Large intestine (tissue), 12 donors: ENCODE measurements at places on chromosomes 3 and 15.

GRCh38 chr3:40211579-40211978, 97.9 kb upstream of the EIF1B start:
- DNase-seq = no peak
- H3K36me3 ChIP-seq = no peaks in the 10 kb centered on the region
- H3K27me3 ChIP-seq = no peaks in the 10 kb centered on the region
- no peaks in the 10 kb centered on the region for H3K4me1 ChIP-seq

DNA sequence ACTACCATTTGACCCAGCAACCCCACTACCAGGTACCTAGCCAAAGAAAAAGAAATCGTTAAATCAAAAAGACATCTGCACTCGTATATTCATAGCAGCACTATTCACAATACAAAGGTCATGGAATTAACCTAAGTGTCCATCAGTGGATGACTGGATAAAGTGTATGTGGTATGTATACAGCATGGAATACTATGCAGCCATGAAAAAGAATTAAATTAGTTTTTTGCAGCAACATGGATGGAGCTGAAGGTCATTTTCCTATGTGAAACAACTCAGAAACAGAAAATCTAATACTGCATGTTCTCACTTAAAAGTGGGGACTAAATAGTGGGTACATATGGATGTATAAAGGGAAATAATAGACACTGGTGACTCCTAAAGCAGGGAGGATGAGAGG, 175.2 kb downstream of the ZIC4 start:
- DNase-seq = no peak
- no peaks in the 10 kb centered on the region for H3K36me3 ChIP-seq
- no peak overlapping the region for H3K4me3 ChIP-seq
- H3K27me3 ChIP-seq = no peaks in the 10 kb centered on the region

DNA sequence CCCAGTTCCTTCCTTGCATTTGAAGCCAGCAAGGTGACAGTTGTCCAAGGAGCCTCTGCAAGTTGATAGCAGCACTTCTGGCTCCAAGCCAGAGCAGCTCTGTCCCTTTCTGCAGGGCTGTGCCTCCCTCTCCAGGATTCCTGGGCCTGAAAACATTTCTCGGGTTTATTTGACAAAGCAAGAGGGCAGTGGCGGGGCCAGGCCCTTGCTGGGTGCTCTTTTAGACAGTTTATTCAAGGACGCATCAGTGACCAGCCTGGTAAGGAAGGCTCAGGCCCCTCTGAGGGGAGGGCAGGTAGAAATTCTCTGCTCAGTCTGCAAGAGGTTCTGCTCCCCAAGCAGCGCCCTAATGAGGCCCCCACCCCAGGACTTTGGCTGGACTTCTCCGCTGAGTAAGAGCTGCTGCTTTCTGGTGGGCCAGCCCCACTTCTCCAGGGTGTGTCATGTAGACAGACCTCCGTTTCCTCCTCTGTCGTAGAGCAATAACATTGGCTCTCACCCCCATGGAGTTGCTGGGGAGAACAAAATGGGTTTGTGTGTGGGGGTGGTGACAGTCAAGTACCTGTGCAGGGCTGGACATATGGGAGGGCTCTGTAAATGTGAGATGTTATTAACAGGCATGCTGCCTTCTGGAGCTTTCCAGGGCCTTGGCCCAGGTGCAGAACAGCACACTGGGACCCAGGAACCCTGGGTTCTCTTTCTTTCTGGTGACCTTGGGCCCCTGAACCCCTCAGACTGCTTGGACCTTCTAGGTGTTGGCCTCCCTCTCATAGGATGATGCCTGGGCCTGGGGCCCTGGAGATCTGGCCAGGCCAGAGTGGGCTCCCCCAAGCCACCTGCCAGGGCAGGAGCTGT, 146.2 kb upstream of the TLE3 start:
- H3K27me3 ChIP-seq = peaks cover 3% of the 10 kb centered on the region
- H3K4me1 ChIP-seq = no peaks in the 10 kb centered on the region
- H3K36me3 ChIP-seq = no peaks in the 10 kb centered on the region
- peak; percentile 63 for DNase-seq
- H3K4me3 ChIP-seq = no peak overlapping the region

- H3K27ac ChIP-seq = no peak overlapping the region
- H3K4me1 ChIP-seq = no peaks in the 10 kb centered on the region
- H3K4me3 ChIP-seq = no peak overlapping the region
- no peaks in the 10 kb centered on the region for H3K36me3 ChIP-seq
- no peak for DNase-seq
These were observed 618.2 kb upstream of the ZNF717 start for GRCh38 chr3:76403556-76403955.

DNA sequence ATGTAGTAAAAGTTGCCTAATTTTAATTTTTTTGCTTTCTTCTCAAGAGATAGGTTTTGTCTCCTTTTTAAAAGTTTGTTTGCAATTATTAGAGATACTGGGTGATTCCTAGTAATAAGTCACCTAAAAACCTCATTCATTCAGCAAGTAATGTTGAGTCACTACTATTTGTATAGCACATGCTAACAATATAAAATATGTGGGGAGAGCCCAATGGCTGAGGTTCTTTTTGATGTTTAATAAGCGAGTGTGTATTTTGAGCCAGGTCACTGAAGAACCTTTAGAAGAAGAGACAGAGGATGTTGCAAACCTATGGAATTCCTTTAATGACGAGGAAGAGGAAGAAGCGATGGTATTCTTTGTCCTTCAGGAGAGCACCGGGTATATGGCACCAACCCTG, 123.7 kb upstream of the CHRM5 start:
- no peak for DNase-seq
- H3K36me3 ChIP-seq = no peaks in the 10 kb centered on the region
- no peak overlapping the region for H3K4me3 ChIP-seq

DNA sequence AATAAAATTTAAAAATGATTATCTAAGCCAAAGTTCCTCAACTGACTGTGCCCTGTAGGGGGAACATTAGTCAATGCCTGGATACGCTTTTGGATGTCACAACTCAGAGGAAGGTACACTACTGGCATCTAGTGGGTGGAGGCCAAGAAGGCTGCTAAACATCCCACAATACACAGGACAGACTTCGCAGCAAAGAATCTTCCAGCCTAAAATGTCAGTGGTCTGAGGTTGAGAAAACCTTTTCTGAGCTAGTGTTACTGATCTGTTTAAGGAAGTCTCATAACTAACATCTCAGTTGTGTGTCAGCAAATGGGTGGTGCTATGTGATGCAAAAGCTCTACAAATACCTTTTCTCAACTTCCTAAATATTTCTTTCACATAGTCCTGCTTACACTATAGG, 20.9 kb upstream of the LDHAL6B start:
- no peaks in the 10 kb centered on the region for H3K27me3 ChIP-seq
- no peak overlapping the region for H3K4me3 ChIP-seq

- H3K4me1 ChIP-seq = no peaks in the 10 kb centered on the region
- H3K27ac ChIP-seq = no peak overlapping the region
- H3K4me3 ChIP-seq = no peak overlapping the region
- no peaks in the 10 kb centered on the region for H3K27me3 ChIP-seq
- H3K36me3 ChIP-seq = peaks cover 8% of the 10 kb centered on the region
These were observed 34.5 kb upstream of the NR2E3 start for GRCh38 chr15:71775856-71776255.

- H3K36me3 ChIP-seq = no peaks in the 10 kb centered on the region
- H3K4me3 ChIP-seq = no peak overlapping the region
- H3K27me3 ChIP-seq = peaks cover 3% of the 10 kb centered on the region
- H3K4me1 ChIP-seq = no peaks in the 10 kb centered on the region
- DNase-seq = no peak
These were observed 22.3 kb upstream of the ISLR2 start for GRCh38 chr15:74108111-74108510.

GRCh38 chr3:20890111-20890519, 704.1 kb upstream of the SGO1 start:
- no peak overlapping the region for H3K4me3 ChIP-seq
- H3K27ac ChIP-seq = no peak overlapping the region
- H3K36me3 ChIP-seq = no peaks in the 10 kb centered on the region
- no peaks in the 10 kb centered on the region for H3K27me3 ChIP-seq

GRCh38 chr3:136070334-136070733, 104.8 kb downstream of the PPP2R3A start:
- no peaks in the 10 kb centered on the region for H3K27me3 ChIP-seq
- no peak overlapping the region for H3K27ac ChIP-seq
- H3K4me3 ChIP-seq = no peak overlapping the region
- DNase-seq = no peak
- H3K36me3 ChIP-seq = peaks cover 2% of the 10 kb centered on the region
- H3K4me1 ChIP-seq = no peaks in the 10 kb centered on the region

GRCh38 chr3:112561484-112561733, 353 bp downstream of the ATG3 start:
- H3K36me3 ChIP-seq = peaks cover 5% of the 10 kb centered on the region
- H3K27me3 ChIP-seq = no peaks in the 10 kb centered on the region

- H3K4me3 ChIP-seq = no peak overlapping the region
- no peaks in the 10 kb centered on the region for H3K36me3 ChIP-seq
- peak overlapping the region; percentile 80 for H3K27ac ChIP-seq
- peaks cover 30% of the 10 kb centered on the region for H3K4me1 ChIP-seq
- H3K27me3 ChIP-seq = no peaks in the 10 kb centered on the region
- DNase-seq = peak; percentile 68
These were observed 894 bp upstream of the TM4SF4 start for GRCh38 chr3:149473357-149474249.

DNA sequence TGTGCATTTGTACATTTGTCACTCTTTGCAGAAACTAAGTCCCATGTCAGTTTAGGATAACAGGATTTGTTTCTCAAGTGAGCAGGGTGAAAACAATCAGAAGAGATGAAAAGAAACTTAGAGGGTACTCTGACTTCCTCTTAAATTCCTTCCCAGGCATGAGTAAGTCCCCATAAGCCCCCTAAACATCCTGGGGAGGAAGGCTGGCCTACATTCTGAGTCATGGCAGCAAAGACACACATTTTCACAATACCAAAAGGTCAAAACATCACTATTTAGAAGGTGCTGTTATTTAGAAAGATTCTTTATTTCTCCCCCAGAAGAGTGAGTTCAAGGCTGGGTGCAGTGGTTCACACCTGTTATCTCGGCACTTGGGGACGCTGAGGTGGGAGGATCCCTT, 7.6 kb upstream of the FOXP1 start:
- no peak for DNase-seq
- H3K27me3 ChIP-seq = no peaks in the 10 kb centered on the region
- no peak overlapping the region for H3K4me3 ChIP-seq
- no peak overlapping the region for H3K27ac ChIP-seq

GRCh38 chr15:93382200-93382820, 293.3 kb upstream of the RGMA start:
- H3K27me3 ChIP-seq = no peaks in the 10 kb centered on the region
- no peaks in the 10 kb centered on the region for H3K4me1 ChIP-seq
- DNase-seq = no peak

DNA sequence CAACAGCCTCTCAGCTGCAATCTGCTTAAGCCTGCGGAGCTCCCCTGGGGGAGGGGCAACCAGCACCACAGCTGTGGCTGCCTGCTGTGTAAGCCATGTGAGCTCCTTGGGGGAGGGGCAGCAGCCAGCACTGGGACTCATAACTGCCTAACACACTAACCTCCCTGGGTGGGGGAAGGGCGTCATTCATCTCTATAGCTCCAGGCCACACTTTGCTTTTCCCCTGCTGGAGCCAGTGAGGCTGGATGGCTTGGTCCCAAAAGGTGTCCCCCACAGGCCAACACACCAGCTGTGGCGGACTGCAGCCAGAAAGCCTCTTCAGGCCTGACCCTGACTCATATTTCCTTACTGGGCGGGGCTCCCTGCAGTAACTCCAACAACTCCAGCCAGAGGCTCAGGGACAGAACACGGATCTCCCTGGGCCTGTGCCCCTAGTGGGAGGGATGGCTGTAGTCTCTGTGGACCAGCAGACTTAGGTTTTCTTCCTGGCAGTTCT, 129.8 kb downstream of the PPM1L start:
- no peak overlapping the region for H3K4me3 ChIP-seq
- H3K27me3 ChIP-seq = no peaks in the 10 kb centered on the region
- no peak overlapping the region for H3K27ac ChIP-seq
- DNase-seq = peak; percentile 48
- no peaks in the 10 kb centered on the region for H3K36me3 ChIP-seq

GRCh38 chr3:22103423-22103822, 352.4 kb upstream of the ZNF385D start:
- no peak overlapping the region for H3K27ac ChIP-seq
- H3K4me3 ChIP-seq = no peak overlapping the region
- no peak for DNase-seq
- H3K27me3 ChIP-seq = no peaks in the 10 kb centered on the region
- no peaks in the 10 kb centered on the region for H3K4me1 ChIP-seq

GRCh38 chr3:8730656-8731055, 2.9 kb upstream of the CAV3 start:
- H3K36me3 ChIP-seq = no peaks in the 10 kb centered on the region
- H3K27ac ChIP-seq = no peak overlapping the region
- H3K27me3 ChIP-seq = no peaks in the 10 kb centered on the region
- no peak overlapping the region for H3K4me3 ChIP-seq
- H3K4me1 ChIP-seq = no peaks in the 10 kb centered on the region

GRCh38 chr15:67039384-67040075, 25.9 kb upstream of the SMAD3 start:
- no peak overlapping the region for H3K4me3 ChIP-seq
- H3K36me3 ChIP-seq = no peaks in the 10 kb centered on the region
- H3K27ac ChIP-seq = no peak overlapping the region
- H3K4me1 ChIP-seq = peaks cover 7% of the 10 kb centered on the region
- no peaks in the 10 kb centered on the region for H3K27me3 ChIP-seq

DNA sequence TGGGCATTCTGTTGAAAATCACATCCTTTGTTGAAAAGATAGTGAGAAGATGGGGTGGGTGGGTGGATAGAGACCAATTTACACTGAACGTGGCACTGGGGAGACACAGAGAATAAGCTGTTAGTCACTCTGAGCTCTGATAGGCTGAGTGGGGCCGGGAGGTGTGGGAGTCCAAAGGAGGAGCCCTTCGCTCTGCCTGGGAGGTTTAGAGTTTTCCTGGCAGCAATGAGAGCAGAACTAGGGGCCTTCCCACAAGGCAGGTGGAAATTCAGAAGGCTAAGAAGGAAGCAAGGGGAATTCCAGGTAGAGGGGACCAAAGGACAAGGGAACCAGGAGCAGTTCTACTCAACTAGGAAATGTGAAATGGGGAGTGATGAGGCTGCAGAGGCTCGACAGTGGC, 272.7 kb downstream of the RPLP1 start:
- H3K36me3 ChIP-seq = no peaks in the 10 kb centered on the region
- H3K4me1 ChIP-seq = no peaks in the 10 kb centered on the region
- H3K4me3 ChIP-seq = no peak overlapping the region
- H3K27me3 ChIP-seq = peaks cover 26% of the 10 kb centered on the region
- DNase-seq = no peak

- no peaks in the 10 kb centered on the region for H3K4me1 ChIP-seq
- H3K36me3 ChIP-seq = peaks cover 4% of the 10 kb centered on the region
- no peaks in the 10 kb centered on the region for H3K27me3 ChIP-seq
- no peak overlapping the region for H3K4me3 ChIP-seq
- DNase-seq = no peak
- H3K27ac ChIP-seq = no peak overlapping the region
These were observed 21.2 kb downstream of the ARL13B start for GRCh38 chr3:94001191-94001590.

GRCh38 chr3:113133140-113133539, 78.2 kb upstream of the BOC start:
- H3K4me3 ChIP-seq = no peak overlapping the region
- H3K27ac ChIP-seq = no peak overlapping the region
- no peak for DNase-seq
- no peaks in the 10 kb centered on the region for H3K36me3 ChIP-seq
- H3K4me1 ChIP-seq = no peaks in the 10 kb centered on the region
